ENCODE measurements at places on chromosomes 2 and 18.

DNA sequence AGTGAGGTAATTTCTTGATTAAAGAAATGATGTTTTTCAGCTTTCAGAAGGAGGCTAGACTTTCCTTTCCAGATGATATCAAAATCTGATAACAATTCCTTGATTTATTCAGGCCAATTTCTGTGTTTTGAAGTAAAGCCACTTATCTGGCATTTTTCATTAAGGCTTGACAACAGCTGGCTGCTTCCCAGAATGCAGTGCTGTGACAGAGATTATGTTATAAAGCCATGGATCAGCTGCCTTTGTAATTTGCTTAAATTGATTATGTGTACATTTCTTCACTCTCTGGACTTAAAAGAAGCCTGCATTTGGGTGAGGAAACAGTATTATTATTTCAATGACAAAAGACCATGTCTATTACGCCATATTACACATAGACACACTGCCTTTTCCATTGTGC is 136.0 kb downstream of the PLCL1 start:
- no peak for DNase-seq

DNA sequence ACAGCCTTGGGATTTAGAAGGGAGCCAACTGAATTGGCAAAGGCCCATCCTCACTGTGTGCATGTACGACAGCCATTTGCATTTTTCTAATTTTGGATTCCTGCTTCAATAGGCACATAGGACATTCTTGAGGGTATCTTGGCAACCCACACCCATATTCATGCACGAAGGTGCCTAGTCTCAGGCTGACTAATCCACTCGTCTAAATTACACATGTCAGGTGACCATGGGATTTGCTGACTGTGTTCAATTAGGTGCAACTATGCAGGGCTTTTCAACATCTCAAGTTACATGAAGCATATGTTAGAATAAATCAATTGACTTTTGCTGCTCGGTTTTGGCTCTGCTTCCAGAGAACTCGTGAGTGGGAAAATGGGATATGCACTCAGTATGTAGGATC is 249.7 kb downstream of the SP3 start:
- DNase-seq = no peak

DNA sequence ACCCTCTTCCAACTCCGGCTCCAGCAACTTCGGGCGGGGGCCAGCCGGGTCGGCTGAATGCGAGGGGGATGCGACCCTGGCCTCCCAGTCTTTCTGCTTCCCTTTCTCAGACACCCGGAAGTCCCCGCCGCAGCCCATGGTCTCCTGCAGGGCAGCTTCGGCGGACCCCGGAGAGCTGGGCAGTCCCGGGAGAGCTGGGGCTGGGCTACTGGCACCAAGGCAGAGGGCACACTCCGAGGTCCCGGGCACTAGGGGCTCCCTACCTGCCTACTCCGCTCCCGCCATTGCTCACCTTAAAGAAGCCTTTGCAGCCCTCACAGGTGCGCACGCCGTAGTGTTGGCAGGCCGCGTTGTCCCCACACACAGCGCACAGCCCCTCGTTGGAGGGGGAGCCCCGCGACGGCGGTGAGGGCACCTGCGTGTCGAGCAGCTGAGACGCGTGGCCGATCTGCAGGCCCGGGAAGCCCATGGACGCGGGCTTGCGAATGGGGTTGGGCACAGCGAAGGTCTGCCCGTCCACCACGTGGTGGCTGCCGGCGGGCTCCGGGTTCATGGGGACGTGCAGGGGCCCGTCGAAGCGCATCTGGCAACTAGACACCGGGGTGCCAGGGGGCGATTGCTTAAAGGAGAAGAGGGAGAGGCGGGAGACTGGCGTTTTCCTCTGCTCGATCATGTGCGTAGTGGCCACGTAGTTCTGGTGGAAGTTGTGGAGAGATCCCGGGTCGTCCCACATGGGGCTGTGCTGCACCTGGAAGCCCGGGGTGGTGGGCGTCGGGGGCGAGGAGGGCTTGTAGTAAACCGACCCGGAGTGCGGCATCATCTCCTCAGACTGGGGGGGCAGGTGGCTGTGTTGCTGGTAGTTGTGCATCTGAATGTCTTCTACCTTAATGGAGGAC is 3.2 kb downstream of the NR4A2 start:
- DNase-seq = no peak

GRCh38 chr18:2997846-2998564 is 14.9 kb downstream of the LPIN2 start:
- no peak for DNase-seq

DNA sequence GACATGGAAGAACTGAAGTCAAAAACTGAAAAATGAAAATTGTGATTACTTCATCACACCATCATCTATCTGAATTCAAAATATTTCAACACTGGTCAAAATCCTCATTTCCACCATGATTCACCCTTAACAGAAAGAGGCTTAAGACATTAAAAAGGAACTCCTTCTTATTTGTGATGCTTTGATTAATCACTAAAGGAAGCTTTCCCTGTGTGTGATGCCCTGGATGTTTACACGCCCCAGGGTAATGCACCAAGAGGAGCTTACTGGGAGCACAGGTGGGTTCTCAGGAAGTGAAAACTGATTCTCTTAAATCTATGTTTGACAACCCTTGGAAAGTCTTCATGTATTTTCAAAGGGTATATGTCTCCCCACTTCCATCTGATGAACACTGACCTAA is 11.5 kb downstream of the GRB14 start:
- DNase-seq = no peak

DNA sequence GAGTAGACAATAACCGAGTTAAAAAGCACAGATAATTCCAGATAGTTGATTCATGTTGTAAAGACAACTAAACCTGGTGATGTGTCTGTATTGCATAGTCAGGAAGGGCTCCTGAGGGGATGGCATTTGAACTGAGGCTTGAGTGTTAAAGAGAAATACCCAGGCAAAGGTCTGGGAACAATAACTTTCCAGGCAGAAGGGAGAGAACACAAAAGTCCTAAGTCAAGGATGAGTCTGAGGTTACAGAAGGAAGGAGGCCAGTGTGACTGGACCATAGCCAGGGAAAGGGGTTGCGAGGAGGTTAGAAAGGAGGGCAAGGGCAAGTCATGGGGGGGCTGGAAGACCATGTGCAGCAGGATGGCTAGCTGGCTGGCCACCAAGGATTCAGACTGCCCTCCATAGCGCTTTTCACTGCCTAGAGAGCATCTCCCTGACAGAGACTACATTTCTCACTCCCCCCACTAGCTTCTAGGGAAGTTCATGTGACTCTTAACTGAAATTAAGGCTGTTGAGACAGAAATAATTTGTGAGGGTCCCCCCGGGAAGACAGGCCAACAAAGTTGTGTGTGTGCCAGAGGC is 135.5 kb upstream of the CREB1 start:
- DNase-seq = peak; percentile 62

- DNase-seq = no peak
Observed at GRCh38 chr2:222288590-222289277, 10.1 kb downstream of the PAX3 start.

DNA sequence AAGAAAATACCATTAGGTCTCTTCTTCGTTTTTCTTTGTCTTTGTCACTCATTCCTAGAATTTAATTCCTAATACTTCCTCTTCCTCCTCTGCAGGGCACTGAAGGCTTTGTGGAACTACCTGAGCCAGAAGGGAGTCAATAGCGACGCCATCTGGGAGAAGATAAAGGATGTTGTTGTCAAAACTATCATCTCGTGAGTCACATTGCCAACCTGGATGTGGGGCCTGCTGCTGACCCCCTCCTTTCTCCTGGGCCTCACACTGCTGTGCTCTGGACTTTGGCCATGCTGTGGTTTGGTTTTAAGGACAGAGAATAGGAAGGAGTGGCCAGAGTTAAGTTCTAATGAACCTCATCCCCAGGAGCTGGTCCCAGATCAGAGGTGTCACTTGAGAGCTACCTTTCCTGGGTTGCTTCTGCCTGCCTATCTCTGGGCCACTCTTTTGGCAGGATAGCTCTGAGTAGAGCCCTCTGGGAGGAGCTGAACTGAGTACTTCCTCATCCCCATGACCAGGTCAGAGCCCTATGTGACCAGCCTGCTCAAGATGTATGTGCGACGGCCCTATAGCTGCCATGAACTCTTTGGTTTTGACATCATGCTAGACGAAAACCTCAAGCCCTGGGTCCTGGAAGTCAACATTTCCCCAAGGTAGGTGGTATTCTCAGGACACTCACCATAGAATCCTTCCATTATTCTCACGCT is 33.1 kb upstream of the CYP27A1 start:
- no peak for DNase-seq

GRCh38 chr2:74457549-74458131 is 598 bp upstream of the WBP1 start:
- no peak for DNase-seq

DNA sequence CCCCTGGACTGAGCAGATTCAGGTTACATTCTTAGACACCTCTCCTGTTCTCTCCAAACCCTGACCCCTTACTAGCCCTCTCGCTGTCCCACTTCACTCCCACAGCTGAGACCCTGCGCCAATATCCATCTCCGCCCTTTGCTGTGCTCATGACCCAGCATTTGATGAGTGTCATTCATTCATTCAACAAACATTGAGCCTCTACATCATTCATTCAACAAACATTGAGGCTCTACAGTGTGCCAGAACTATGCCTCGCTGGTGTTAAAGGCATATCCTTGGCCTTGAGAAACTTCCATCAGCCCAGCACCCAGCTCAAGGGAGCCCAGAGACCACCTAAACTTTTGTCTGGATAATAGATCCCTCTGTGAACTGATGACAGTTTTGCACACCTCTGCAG is 41.9 kb upstream of the MRPL33 start:
- no peak for DNase-seq

DNA sequence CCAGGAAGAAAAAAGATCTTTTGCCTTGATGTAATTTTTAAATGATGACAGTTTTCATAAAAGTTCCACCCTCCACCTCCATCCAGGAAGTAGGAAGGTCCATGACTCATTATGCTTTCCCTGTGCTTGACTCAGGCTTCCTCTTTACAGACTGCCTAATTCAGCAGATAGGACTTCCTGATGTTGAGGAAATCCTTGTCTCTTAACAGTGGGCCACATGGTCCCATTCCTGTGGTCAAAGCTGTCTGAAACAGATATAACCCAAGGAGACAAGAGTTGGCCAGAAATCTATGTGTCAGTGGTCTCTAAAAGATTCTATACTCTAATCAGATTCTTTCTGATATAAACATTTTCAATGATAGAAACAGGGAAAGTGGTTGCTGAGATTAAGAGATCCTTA is 119.1 kb downstream of the BAZ2B start:
- peak; percentile 88 for DNase-seq

DNA sequence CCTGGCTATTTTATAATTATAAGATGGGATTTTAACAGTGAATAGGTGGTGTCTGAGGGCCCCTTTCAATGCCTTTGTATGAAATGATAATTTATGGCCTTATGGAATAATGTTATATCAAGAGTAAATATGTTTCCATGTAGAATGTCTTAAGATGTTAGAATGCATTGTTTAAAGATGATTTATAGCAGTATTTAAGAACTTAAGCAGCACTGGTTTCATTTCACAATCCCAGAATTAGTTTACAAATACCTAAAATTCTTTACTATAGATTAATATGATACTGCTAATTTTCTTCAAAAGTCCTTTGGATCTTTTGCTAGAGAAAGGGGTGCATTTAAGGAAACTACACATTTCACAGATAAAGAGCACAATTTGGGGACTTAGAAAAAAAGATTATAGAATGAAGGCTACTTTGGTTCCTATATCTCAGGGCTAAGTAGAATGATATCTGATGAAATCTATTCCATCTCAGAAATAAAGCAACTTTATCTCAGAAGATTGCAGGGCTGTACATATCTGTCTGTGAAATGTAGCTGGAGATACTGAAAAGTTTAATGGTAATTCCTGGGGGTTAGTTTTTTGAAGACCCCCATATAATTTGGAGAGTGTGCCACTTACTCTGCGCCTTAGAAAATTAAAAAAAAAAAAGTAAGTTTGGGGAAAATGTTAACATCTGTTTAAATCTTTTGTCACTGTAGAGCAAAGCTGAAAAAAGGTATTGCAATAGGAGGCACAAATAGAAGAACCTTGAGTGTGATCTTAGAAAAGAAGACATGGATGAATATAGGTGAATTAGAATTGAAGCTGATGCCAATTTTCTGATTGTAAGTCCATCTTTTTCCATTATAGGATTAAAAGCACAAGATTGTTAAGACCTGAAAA is 123.4 kb downstream of the GULP1 start:
- peak; percentile 9 for DNase-seq

DNA sequence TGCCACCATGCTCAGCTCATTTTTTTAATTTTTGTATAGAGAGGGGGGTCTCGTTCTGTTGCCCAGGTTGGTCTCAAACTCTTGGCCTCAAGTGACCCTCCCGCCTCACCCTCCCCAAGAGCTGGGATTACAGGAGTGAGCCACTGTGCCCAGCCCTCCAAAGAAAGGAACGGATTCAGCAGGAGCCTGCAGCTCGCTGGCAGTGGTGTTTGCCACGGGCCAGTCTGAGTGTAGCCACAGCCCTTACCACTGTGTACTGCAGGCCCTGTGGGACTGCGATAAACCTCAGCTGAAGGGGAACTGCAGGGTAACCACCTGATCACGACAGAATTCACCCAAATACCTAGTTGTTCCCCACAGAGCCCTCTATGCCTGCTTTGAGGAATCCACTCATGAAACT is 6.8 kb downstream of the COPS9 start:
- DNase-seq = no peak

DNA sequence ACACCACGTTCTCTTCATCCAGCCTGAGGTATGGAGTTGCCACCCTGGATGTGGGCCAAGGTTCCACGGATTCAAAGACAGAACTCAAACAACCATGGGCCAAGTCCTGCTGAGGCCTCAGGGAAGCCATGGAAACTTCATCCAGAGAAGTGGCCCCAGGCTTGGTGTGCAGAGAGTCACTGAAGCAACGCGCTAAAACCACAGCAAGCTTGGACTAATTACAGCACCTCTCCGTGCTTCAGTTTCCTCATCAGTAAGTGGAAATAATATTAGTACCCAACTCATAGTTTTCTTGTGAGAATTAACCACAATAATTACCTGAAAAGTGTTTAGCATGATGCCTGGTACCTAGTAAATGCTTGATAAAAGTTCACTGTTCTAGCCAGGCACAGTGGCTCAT is 19.2 kb upstream of the AP1S3 start:
- DNase-seq = no peak

Measured in cardiac fibroblast (primary cell).